Stimulated activated CD8-positive, alpha-beta memory T cell treated with anti-CD3 and anti-CD28 coated beads, Interleukin-15, amount 100 ng/mL, for 1 hour (primary cell): ENCODE measurements at places on chromosomes 12 and 14.

GRCh38 chr12:75170640-75171185 is 38.9 kb downstream of the KCNC2 start:
- DNase-seq: no peak

- no peak for DNase-seq
These were observed 158.2 kb downstream of the SLC38A4 start for GRCh38 chr12:46667551-46667950.

GRCh38 chr12:90682398-90682797 is 272.6 kb downstream of the CCER1 start:
- no peak for DNase-seq

- DNase-seq: no peak
These were observed 7.3 kb upstream of the TRPV4 start for GRCh38 chr12:109840305-109841074.

DNA sequence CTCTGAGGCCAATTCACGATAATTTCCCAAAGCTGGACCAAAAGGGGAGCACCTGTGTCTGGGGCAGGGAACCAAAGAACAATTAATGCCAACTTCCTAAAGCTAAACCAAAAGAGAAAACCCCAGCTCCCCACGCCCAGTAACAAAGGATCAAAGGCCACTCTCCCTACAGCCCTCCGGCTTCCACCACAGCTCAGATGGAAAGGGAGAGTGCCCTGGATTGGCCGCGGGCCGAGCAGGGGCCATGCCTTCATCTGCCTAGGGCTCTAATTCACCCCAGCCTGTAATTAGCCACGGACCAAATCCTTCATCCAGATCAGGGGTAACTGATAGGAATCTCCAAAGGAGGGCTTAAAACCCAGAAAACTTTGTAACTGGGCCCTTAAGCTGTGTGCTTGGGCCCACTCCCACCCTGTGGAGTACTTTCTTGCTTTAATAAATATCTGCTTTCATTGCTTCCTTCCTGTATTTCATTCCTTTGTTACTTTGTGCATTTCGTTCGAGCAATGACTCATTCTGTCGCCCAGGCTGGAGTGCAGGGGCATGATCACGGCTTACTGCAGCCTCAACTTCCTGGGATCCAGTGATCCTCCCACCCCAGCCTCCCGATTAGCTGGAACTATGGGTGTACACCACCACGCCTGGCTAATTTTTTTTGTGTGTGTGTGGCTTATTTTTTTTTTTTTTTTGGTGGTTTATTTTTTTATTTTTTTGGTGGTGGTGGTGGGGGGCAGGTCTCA is 65.5 kb upstream of the PPP4R3A start:
- no peak for DNase-seq

- DNase-seq: no peak
These were observed 102.4 kb downstream of the ESR2 start for GRCh38 chr14:64191756-64192155.

- no peak for DNase-seq
These were observed 191.4 kb downstream of the TTC7B start for GRCh38 chr14:90624732-90625400.

DNA sequence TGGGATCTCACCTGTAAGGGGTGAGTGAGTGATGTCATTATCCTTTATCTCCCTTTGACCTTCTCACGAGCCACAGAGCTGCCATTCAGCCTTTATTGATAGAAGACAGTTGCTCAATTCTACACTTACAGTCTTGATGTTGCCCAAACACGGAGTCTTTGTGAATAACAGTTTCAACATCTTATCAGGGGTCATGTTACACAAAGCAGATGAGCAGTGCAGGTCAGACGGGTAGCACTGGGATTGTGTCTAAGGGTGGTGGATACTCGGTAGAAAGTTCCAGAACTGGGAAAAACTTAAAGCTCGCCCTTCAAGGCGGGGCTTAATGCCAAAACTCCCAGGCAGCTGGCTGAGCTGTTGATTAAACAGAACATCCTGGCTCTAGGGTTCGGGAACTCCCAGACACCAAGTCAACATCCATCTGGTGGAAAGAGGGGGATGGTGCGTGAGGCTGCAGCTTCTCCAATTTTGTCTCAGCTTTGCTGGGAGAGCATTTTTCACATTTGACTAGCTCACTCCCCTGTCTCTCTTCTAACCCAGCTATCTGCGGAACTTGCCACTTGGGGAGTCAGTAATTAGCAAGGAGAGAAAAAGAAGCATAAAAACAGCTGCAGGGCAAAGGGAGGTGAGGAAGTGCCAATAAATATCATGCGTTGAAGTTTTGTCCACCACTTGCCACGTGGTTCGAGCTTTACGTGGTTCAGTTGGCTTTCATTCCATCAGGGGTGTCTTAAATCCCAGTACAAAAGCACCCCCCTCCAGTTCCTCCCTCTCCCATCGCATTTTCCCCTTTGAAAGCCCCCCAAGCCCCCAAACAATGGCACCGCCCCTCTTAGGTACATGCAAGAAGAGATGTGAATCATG is 31.0 kb downstream of the FOXN4 start:
- DNase-seq: no peak

GRCh38 chr12:103771466-103771865 is 69.6 kb downstream of the NT5DC3 start:
- DNase-seq: no peak

DNA sequence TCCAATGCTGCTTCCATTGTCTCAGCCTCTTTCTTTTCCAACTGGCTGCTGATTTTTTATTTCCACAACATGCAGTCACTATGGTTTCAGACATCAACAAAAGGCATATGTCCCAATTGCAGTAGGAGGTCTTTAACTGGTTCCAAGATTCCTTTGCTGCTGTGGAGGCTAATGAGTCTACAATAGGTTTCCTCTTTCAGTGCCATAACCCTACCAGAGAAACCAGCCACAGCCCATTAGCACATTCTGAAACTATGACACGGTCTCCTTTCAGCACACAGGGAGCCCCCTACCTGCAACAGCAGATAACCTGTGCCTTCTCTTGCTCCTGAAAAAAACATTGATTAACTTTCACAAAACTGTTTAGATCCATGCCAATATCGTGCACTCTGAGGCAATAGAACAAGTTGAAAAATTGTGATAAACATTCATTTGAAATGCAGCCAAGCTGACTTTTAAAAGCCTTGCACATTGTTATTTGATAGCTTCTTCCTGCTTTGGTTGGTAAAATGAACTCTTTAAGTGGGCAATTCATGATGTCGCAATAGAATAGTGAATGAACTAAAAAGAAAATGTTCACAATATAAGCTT is 32.4 kb downstream of the PLEKHG7 start:
- no peak for DNase-seq

DNA sequence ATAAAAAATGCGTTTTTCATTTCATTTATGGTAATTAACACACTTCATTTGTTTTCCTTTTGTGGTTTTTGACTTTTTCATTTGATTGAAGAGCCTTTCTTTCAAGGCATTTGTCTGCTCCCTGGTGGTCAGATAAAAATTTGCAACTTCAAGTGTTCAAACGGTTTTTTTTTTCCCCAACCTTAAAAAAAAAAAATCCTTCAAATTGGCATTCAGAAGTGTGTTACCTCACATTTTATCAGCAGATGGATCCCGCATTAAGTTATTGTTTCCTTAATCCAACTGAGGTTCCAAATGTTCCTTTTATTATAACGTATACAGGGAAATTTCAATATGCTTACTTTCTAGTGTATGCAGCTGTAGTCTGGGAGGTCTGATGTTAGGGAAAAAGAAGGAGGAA is 47.2 kb downstream of the MYF5 start:
- no peak for DNase-seq

DNA sequence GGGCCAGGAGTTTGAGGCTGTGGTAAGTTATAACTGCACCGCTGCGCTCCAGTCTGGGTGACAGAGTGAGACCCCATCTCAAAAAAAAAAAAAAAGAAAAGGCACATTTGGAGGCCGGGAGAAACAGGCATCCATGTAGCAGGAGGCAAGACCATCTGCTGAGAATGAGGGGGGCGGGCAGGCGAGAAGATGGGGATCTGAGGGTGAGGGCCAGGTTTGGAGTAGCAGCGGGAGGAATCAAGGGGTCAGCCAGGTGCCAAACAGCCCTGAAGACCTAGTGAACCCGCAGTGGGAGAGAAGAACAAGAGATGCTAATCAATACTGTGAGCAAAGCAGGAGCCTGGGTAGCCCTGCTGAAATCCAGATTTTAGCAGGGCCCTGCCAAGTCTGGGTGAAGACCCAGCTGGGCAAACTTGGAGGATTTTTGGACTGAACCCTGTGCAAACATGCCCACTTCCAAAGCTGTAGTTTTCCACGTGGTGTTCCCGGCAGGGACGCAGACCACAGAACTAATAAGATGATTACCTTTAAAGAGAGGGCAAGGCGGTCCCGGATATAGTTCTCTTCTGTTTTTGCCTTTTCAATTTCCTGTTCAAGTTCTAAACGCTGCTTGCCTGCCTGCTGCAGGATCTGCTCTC is 61.0 kb downstream of the NIN start:
- DNase-seq: no peak

- no peak for DNase-seq
These were observed 677 bp upstream of the AP4S1 start for GRCh38 chr14:31024577-31025366.

DNA sequence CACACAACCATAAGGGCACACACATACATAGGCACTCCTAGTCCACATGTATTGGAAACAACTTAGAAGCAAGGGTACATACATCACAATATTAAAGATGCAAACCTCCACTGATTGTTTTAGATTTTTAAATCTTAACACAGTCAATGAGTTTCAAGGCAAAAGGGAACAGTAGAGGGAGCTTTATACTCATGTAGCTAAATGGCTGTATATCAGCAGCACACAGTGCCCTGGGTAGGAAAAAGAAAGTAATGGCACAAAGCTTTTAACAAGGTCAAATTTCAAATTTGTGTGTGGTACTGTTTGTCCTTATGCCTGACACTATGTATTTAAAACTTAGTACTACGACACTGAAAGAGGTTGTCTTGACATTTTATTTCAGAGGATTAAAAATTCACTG is 262.0 kb downstream of the MED13L start:
- DNase-seq: no peak

GRCh38 chr12:104463368-104463767 is 6.6 kb downstream of the CHST11 start:
- DNase-seq: no peak

GRCh38 chr12:2160043-2160442 is 107.3 kb downstream of the CACNA1C start:
- DNase-seq: no peak

DNA sequence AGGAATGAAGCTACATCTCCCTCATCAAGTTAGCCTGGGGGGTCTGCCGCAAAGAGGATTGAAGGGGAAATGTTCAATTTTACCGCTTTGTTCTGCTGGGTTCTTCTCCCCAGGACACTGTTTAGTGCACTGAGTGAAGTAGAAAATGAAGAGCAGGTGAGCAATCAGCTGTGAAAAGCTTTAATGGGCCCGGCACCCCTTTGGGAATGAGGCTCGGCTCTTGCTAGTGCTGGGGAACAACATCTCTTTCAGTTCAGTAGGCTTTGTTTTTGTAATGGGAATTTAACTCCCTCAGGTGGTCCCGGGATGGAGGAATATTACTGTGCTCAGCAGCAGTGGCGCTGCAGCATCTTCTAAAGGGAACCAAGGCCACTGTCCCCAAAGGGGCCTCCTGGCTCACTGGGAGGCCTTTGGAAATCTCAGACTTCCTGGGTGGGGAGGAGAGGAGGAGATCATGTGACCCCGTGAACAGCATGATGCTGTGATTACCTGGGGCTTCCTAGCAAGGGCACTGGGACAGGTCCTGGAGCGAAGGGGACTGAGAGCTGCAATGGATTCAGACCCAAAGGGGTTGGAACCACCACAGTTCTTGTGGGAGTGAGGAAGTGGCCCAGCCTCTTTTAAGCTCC is 85.2 kb upstream of the MAX start:
- no peak for DNase-seq

DNA sequence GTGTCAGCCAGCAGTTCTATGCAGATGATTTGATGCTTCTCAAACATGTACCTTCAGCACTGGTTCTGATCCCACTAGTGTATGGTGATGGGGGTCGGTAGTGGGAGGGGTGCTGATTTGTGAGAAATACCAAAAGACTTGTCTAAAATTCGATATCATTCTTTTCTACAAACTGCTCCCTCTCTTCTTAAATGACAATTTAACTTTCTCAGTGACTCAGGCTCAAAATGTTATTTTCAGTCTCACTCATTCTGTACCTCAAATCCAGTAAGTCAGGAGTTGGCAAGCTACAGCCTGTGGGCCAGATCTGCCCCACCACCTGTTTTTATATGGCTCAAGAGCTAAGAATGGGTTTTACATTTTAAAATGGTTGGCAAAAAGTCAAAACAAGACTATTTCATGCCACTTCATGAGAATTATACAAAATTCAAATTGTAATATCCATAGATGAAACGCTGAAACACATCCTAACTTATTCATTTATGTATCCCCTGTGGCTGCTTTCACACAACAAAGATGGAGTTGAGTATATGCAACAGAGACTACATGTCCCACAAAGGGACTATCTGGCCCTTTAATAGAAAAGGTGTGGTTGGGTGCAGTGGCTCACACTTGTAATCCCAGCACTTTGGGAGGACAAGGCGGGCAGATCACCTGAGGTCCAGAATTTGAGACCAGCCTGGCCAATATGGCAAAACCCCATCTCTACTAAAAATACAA is 6.6 kb upstream of the NOP2 start:
- no peak for DNase-seq

DNA sequence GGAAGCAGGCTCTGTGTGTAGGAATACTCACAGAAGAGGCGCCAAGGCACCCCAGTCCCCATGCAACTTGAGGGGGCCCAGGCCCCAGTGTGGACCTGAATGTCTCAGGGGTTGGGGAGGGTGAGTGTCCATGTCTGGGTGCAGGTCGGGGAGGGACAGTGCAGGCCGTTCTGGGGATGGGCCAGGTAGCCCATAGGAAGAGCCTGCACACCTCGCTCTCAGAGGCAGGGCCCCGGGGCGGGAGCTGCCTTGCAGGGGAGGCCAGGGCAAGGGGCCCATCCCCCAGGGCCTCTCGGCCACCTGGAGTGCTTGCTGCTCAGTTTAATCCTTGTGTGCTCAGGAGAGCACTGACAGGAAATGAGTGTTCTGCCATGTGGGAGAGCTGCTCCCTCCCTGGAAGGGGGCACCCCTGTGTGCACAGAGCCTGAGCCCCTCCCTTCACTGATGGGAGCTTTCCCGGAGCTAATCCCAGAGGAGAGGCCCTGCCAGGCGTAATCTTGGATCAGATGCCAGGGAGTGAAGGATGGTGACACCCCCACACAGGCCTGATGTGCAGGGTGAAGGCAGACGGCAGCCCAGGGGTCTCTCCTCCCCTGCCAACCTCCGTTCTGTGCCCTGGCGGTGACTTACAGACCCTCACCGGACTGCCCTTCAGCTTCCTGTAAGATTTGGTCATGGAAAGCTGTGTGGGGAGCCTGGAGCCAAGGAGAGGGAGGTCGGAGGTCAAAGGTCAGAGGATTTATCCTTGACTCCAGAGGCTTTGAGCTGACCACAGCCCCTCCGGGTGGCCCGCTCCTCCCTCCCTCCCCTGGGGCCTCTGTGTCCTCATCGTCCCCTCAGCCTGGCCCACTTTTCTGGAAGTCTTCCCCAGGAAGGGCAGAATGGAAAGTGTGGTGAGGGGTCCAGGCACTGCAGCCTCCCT is 24.4 kb upstream of the FBRSL1 start:
- no peak for DNase-seq

DNA sequence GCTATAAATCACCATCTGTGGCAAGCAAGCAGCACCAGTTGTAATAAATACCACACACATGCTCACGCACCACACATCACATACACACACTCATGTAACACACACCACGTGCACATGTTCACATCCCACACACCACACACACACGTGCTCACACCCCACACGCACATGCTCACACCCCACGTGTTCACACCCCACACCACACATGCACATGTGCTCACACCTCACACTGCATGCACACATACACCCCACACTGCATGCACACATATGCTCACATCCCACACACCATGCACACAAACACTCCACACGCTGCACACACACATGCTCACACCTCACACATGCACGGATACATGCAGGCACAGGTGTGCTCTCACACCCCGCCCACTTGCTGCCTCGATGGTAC is 22.9 kb upstream of the ANKLE2 start:
- DNase-seq: no peak
